ENCODE measurements at places on chromosomes 3 and 15.

DNA sequence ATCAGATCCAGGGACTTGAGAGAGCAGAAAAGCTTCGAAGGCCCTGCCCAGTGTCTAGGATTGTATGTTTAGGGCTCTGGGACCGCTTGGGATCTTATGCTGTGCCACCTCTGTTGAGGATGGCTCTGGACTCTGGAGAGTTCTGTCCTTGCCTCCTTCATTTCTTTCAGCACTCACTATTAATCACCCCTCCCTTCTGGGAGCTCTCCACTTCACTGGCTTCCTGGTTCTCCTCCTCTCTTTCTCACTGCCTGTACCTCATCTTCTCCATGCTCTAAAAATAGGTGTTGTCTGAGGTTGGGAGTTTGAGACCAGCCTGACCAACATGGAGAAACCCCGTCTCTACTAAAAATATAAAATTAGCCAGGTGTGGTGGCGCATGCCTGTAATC lies 17.3 kb downstream of the MAPKBP1 start:
- no peak for DNase-seq

DNA sequence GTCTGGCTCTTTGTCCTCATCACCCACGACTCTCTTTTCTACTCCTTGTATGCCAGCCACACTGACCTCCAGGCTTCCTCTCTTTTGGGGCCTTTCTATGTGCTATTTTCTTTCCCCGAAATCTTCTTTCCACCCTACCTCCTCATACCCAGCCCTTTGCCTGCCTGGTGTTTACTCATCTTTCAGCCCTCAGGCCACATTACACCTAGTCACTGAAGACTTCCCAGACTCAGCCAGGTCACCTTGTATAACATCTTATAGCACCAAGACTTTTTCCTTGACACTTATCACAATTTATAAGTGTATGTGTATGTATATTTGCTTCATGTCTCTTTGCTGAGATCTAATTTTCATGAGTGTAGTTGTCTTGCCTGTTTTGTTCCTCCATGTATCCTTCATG lies 396.4 kb downstream of the NLGN1 start:
- no peak for DNase-seq

DNA sequence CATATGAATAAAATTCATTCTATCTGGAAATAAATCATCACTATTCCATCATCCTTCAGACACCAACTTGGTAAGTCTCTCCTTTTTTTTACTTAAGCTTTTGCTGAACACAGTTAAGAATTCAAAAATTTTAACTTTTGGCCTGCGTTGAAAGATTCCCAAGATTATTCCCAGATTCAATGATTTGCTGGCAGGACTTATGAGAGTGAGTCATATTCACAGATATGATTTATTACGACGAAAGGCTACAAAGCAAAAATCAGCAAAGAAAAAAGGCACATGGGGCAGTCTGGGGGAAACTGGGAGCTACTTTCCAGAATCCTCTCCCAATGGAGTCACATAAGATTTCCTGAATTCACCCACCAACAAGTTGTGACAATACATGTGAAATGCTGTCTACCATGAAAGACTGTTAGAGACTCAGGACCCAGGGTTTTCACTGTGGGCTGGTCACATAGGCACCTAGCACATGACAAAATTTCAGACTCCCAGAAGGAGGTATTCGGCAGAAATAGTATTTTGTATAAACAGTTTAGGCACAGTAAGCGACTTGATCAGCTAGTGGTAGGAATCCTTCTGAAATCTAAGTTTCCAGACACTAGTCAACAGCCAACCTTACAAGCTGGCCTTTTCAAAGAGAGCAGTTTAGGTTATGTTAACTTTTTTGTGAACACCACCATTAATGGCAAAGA lies 82.1 kb downstream of the DLG1 start:
- DNase-seq: no peak

GRCh38 chr3:188944108-188944507 lies 227.7 kb upstream of the TPRG1 start:
- DNase-seq: no peak

GRCh38 chr3:171358881-171359198 lies 101.4 kb downstream of the TNIK start:
- no peak for DNase-seq

DNA sequence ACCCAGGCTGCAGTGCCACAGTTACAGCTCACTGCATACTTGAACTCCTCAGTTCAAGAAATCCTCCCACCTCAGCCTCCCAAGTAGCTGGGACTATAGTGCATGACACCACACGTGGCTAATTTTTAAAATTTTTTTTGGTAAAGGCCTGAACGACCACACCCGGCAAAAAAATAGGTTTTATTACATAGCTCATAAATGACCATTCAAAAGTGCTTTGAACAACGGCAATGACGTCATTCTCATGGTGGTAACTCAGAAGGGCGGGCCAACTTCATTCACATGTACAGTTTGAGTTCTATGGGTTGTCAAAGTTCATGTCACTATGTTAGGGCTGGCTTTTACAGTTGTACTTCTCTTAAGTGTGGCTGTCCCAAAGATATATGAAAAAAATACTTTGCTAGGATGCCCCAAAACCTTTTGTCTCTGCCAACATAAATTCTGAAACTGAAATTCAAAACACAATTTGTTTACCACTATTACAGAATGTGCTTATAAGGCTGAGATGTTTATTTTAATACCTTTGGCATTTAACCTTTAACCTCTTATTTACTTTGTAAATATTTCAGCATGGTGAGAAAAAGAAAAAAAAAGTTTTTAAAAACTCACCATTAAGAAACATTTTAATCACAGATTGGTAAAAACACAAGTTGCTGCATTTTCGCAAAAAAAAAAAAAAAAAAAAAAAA lies 6.2 kb downstream of the MYO1E start:
- DNase-seq: no peak

GRCh38 chr3:139388821-139389551 lies 461 bp downstream of the COPB2 start:
- no peak for DNase-seq

Measured in nephron progenitor cell (in vitro differentiated cells).